ENCODE measurements at places on chromosomes 6 and 20.

DNA sequence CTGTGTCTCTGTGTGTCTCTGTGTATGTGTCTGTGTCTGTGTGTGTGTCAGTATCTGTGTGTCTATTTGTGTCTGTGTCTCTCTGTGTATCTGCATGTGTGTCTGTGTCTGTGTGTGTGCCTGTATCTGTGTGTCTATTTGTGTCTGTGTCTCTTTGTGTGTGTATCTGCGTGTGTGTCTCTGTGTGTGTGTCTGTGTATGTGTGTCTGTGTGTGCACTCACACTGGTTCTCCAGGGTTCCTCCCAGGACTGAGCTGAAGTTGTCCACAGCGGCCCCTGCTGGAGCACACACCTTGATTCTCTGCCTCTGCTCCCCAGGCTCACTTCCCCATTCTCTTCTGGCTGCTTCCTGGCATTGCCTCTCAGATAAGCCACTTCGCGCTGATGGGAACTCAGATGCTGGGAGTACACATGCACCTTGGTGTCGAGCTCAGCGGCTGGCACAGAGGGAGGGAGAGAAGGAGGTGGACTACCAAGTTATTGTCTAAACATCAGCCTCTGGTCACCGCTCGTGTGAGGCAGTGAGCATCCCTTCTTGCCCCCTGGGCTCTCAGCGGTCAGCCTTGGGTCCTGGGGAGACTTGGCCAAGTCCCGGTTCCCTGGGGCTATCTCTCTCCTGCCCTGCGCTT is 104.9 kb upstream of the NXT1 start:
- no peak for DNase-seq

DNA sequence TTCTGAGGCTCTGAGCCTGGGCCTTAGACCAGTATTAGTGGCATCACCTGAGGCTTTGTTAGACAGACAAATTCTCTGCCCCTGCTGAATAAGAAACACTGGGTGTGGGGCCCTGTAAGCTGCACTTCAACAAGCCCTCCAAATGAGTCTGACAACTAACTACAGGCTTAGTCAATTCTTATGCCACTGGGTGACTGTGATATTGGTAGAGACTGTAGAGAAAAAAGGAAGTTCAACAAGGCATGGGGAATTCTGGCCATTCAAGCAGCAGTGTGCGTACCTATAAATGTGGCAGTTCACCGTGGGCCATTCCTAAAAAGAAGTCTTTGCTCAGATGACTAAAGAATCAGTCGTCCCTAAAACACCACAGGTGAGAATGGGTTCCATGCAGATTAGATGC is 82.7 kb downstream of the MDN1 start:
- DNase-seq: no peak

DNA sequence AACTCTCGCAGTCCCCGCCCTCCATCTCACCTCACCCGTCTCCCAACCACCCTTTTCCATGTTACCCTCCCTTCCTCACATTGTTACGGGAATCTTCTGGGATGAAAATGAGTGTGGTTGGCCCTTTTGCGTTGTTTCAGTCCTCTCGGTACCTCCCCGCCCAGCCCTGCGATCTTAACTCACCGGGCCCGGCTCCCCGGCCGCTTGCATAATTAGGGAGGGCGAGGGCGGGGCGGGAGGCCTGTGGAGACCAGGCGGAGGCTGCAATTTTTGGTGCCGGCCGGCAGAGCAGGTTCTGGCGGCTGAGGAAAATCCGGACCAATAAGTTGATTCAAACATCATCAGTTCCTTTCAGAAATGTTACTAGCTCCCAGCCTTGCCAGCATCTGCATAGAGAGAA is 25.2 kb downstream of the TFAP2B start:
- DNase-seq: no peak

DNA sequence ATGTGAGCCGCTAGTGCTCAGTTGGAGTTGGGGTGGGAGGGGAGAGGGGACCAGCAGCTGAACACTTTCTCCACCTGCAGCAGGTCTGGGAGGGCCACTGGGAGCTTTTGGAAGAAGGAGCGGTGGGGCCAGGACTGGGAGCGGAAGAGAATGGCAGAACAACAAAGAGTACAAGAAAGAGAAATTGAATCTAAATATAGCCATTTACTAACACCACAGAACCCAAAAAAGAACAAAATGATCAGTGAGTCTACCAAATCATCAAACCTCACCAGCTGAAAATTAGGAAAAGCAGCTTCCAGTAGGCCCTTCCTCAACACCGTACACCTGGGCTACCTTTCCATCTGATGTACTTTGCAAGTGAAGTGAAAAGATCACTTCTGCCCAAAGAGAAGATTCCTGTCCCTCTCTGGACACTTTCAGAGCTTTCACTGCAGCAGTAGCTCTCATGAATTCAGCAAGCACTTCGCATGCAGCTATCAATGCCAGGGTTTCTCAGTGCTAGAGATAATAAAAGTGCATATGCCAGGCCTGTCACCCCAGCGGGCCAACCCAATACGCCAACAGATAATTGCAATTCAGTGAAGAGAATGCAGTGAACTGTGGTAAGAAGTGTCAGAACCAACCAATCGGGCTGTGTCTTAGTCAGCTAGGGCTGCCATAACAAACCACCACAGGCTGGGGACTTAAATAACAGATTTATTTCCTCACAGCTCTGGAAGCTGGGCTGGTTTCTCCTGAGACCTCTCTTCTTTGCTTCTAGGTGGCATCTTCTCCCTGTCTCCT is 597 bp downstream of the LY86 start:
- no peak for DNase-seq

GRCh38 chr6:1893470-1894130 is 283.9 kb downstream of the FOXC1 start:
- DNase-seq: no peak

DNA sequence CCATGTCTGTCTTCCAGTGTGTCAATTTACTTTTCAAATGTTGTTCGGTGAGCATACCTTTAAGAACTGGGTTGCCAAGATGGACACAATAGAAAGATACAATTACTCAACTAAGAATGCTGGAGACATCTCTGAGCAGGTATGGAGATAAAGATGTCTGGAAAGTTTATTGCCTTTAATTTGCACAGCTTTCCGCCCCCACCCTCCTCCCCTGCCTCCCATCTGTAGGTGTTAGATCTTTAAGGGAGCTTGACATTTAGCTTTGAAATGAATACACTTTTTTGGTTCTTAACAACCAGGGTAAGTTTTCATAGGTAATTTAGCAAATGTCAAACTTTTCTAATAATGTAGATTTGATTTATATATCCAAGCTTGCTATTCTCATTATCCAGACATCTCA is 104.4 kb downstream of the BTBD3 start:
- DNase-seq: no peak

DNA sequence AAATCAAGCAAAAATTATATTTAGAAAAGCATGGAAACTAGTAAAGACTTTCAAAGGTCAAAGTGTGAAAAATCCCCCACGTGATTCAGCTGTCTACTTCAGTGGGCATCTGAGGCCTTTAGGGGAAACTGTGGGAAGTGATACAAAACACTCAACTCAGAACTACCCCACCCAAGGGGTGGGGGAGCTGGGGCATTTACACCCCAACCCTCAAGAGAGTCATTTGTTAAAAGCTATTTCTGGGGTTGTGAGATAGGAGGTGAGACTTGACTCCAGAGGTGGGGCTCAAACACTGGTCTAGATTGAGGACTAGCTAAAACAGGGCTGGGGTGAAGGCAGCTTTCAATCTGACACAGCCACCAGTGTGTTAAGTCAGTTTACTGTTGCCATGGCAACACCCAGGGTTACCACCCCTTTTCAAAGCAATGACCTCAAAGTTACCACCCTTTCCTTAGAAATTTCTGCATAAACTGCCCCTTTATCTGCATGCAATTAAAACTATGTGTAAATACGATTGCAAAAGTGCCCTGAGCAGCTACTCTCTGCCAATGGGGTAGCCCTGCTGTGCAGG is 9.9 kb upstream of the GTSF1L start:
- no peak for DNase-seq

DNA sequence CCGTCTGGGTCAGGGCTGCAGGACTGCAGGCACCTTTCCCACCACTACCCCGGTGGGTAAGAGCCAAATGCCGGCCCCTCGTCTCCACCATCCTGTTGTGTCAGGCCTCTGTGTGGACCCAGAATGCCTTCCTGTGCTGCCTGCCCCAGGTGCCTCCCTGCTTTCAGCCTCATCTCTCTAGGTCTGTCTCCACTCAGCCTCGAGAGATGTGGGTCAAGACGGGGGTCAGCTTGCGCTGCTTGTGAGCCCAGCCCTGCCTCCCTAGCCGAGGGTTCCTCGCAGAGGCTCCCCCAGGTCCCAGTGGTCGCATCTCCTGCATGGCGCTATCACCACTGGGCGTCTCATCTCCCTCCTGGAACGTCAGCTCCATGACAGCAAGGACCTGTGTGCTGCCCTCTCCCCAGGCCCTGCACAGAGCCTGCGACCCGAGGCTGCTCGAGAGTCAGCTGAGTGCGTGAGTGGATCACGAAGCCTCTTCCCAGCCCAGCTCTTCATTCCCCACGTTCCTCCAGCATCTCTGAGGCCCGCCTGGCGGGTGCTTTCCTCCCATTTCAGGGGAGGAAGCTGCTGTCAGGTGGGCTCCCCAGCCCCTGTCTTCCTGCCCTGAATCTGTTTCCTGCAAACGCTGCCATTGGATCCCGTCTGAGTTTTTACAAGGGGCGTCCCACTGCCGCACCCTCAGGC is 38.7 kb upstream of the ZBP1 start:
- no peak for DNase-seq

- DNase-seq: no peak
Measured at GRCh38 chr20:45783656-45784294, 7.9 kb downstream of the WFDC3 start.

- DNase-seq: no peak
Measured at GRCh38 chr20:11229772-11230171, 556.0 kb upstream of the JAG1 start.

DNA sequence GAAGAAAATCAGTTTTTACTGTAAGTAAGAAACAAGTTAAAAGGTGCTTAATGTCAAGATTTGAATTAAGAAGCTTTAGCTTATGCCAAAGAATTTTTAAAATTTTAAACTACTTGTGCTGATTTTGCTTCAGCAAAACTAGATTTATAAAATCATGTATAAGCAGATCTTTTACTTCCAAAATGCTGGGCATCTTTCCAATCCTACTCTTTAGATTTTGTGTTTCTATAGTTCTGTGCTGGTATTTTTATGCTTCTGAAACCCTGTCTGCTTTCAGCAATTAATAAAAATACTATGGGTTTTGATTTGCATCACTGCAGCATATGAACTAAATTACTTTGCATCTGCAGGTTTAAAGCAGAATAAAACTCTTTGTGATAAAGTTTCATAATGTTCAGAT is 238.6 kb upstream of the RNF217 start:
- no peak for DNase-seq

GRCh38 chr6:132479131-132479530 is 33.8 kb downstream of the STX7 start:
- DNase-seq: no peak

- DNase-seq: no peak
Measured at GRCh38 chr6:29227235-29227634, 56.5 kb downstream of the OR2J2 start.

DNA sequence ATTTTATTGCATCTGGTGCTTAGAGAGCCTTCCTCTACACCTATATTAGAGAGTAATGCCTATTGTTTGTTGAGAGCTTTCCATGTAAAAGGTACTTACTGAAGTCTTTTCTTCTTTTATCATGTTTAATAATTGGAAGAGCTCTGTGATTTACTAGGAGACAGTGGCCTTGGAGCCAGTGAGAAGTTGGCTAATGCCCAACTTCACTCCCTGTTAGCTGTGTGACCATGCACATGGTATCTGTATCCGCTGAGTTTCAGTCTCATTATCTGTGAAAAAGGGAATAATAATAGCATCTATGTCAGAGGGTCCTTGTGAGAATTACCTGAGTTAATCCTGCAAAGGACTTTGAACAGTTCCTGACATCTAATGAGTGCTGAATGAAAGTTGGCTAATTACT is 105.0 kb downstream of the CD109 start:
- DNase-seq: no peak

DNA sequence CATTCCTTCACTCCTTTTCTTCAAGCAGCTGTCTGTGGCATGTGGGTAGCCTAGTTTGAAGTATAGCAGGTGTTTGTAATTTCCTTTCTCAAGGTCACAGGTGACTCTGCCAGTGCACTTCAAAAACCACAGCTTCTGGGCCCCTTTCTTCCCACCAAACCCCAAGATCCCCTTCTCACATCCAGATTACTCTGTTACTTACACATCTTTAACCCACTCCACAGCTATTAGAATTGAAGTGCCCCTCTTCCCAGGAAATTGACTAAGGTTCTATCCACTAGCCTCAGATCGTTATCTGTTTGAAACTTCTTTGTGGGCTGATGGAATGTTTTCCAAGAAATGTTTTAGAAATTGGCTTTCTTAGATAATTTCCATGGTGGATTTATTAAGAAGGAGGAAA is 150.8 kb downstream of the AHI1 start:
- DNase-seq: no peak

DNA sequence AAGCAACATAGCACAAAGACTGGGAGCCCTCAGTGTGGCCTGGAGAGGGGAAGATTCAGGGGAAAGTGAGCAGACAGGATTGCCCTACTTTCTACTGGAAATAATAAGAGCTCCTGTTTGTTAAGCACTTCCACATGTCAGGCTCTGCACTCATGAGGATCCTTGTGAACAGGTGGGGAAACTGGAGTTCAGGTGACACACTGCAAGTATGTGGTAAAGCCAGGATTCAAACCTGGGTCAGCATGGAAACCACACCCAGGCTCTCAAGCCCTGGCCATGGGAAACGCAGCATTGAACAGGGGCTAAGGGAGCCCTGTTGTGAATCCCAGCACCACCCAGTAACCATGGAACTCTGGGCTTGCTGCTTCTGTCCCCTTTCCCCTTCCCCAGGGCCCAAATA is 42.8 kb upstream of the ID1 start:
- no peak for DNase-seq

DNA sequence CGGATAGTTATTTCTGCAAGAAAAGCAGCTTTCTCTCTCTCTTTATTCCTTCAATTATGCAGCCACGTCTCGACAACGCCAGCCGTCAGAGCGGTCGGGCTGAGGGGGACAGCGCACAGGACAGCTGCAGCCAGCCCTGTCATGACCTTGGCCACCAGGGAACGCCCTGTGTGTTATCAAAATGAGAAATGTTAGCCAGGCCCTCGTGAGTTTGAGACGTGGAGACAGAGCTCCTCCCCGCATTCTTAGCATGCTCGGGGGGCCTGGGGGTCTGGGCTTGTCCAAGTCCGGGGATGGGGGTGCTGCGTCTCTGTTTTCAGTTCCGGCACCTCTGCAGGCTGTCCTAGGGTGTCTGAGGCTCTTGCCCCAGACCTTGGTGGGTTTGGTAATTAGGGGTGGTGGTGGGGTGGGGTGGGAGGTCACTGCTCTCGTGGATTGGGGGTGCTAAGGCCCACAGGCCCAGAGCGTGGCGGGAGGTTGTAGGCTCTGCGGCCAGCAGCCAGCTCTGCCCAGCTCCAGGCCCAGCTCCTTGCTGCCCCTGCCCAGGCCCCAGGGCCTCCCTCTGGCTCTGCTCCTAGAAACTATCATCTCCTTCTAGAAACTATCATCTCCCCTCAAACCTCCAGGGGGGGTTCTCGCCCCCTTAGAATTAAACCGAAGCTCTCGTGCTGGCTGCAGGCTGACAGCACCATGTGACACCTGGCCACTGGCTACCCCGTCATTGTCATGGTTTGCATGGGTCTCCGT is 54.3 kb upstream of the GATA5 start:
- DNase-seq: no peak

- no peak for DNase-seq
Measured at GRCh38 chr6:110095935-110096334, 83.5 kb downstream of the WASF1 start.

Data from cortex of kidney (tissue), 1 donor.